ENCODE measurements at places on chromosomes 1 and 21. TPM values are rescaled to one million over a fixed set of nuclear protein-coding genes. Genes with fewer than 3 reads are reported as not detected.

- H3K27me3 ChIP-seq, result no peaks in the 10 kb centered on the region
- DNase-seq, result peak; percentile 90
- H3K27ac ChIP-seq, result peak overlapping the region; percentile 80
- no peaks in the 10 kb centered on the region for H3K36me3 ChIP-seq
- no peak overlapping the region for H3K4me3 ChIP-seq
Measured at GRCh38 chr1:36187800-36188593, 32.0 kb downstream of the MAP7D1 start.

GRCh38 chr21:40622531-40622930 is 224.4 kb downstream of the DSCAM start:
- no peaks in the 10 kb centered on the region for H3K36me3 ChIP-seq
- no peak overlapping the region for H3K27ac ChIP-seq
- no peak for DNase-seq
- H3K27me3 ChIP-seq, result no peaks in the 10 kb centered on the region

DNA sequence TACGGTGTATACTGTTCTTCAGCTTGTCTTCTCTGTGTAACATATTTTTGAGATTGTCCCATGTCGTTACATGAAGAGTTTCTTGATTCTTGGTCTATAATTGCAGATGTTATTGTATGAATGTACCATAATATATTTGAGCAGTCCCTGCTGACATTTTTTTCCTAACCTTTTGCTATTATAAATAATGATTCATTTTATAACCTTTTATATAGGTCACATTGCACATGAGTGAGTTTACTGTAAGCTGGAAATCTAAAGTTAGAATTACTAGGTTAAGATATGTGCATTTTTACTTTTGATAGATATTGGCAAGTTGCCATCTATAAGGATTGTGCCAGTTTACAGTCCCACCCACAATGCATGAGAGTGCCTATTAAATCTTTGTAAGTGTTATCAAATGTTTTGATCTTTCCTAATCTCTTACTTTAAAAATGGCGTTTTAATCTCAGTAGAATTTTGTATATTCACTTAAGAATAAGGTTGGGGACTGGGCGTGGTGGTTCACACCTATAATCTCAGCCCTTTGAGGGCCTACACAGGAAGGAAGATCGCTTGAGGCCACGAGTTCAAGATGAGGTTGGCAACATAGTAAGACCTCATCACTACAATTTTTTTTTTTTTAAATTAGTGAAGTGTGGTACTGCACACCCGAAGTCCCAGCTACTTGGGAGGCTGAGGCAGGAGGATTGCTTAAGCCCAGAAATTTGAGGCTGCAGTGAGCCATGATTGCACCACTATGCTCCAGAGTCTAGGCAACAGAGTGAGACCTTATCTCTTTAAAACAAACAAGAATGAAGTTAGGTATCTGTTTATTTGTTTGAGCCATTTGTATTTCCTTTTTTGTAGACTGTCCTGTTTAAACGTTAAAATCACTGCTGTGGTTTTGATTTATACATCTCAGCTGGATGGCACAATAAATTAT is 36.5 kb downstream of the ZMYM1 start:
- no peak for DNase-seq
- H3K27me3 ChIP-seq, result no peaks in the 10 kb centered on the region
- no peaks in the 10 kb centered on the region for H3K4me1 ChIP-seq
- no peak overlapping the region for H3K4me3 ChIP-seq

DNA sequence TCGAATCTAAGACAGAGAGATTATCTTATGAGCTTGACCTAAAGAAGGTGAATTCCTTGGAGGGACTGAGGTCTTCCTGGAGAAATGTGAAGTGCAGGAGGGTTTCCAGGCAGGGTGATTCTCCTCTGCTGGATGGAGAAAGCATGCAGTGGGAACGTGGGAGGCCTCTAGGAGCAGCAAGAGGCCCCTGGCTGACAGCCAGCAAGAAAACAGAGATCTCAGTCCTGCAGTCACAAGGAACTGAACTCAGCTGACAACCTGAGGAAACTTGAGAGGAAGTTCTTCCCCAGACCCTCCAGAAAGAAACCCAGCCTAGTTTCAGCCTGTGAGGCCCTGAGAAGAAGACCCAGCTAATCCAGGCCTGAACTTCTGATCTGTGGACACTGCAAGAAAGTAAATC is 345.9 kb downstream of the FAM72C start:
- H3K4me3 ChIP-seq, result no peak overlapping the region
- peaks cover 6% of the 10 kb centered on the region for H3K27me3 ChIP-seq
- no peak for DNase-seq

- peak within 1 kb of the TSS; percentile 62 for H3K4me3 ChIP-seq
- peak; percentile 65 for DNase-seq
- peak within 1 kb of the TSS; percentile 87 for H3K27ac ChIP-seq
- peaks cover 30% of the 10 kb centered on the region for H3K36me3 ChIP-seq
- H3K4me1 ChIP-seq, result peaks cover 19% of the 10 kb centered on the region
- H3K27me3 ChIP-seq, result no peaks in the 10 kb centered on the region
Measured at GRCh38 chr1:2556277-2556677, at the start of gene TNFRSF14. Gene TNFRSF14 (plus strand): TSS chr1:2556371. CDS start chr1:2556665, 294 bp downstream.

- peaks cover 14% of the 10 kb centered on the region for H3K4me1 ChIP-seq
- no peaks in the 10 kb centered on the region for H3K36me3 ChIP-seq
- H3K27ac ChIP-seq, result no peak overlapping the region
Measured at GRCh38 chr1:24958766-24959622, 28.9 kb upstream of the RUNX3 start.

- H3K27ac ChIP-seq, result no peak overlapping the region
- DNase-seq, result no peak
- H3K36me3 ChIP-seq, result no peaks in the 10 kb centered on the region
- H3K27me3 ChIP-seq, result no peaks in the 10 kb centered on the region
Measured at GRCh38 chr1:237961754-237962153, 71.0 kb upstream of the ZP4 start.

- H3K27me3 ChIP-seq, result no peaks in the 10 kb centered on the region
- peak; percentile 56 for DNase-seq
- H3K4me1 ChIP-seq, result no peaks in the 10 kb centered on the region
- no peak overlapping the region for H3K27ac ChIP-seq
- no peaks in the 10 kb centered on the region for H3K36me3 ChIP-seq
Measured at GRCh38 chr1:2104621-2105427, 54.6 kb downstream of the PRKCZ start.

- no peaks in the 10 kb centered on the region for H3K36me3 ChIP-seq
- H3K4me1 ChIP-seq, result no peaks in the 10 kb centered on the region
- H3K27me3 ChIP-seq, result no peaks in the 10 kb centered on the region
Measured at GRCh38 chr1:85022700-85023099, 25.6 kb downstream of the MCOLN3 start.

- H3K27ac ChIP-seq, result no peak overlapping the region
- no peak overlapping the region for H3K4me3 ChIP-seq
- H3K4me1 ChIP-seq, result peaks cover 5% of the 10 kb centered on the region
- no peak for DNase-seq
Measured at GRCh38 chr1:233114860-233115259, 164.4 kb downstream of the NTPCR start.

CLCNKA gene
- 0.95 TPM for polyA plus RNA-seq
